ENCODE measurements at places on chromosomes 3 and 15.

DNA sequence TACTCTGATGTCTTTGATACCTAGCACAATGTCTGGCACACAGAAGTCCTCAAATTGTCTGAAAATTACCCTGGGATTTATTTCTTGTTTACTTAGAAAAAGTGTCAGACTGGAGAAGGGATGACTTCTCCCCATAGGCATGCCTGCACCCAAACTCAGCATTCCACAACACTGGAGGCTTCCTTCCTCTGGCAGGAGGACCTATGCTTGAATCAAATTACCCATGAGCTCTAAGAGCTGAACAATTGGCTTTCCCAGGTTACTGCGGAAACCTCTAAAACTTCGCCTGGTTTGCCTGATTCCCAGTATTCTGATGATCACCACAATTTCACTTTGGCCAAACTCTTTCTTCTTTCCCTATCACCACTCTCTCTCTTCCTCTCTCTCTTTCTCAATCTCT lies 217.4 kb downstream of the DIPK2A start:
- DNase-seq: no peak

DNA sequence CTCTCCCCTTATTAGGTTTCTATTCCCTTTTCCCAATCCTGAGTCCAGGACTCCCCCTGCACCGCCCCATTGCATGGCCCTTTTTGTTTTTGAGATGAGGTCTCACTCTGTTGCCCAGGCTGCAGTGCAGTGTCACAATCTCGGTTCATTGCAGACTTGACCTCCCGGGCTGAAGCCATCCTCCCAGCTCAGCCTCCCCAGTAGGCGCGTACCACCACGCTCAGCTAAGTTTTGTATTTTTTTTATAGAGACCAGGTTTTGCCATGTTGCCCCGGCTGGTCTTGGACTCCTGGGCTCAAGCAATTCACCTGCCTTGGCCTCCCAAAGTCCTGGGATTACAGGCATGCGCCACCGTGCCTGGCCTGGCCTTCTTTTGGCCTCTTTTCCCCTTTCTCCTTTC lies 29.3 kb downstream of the PDIA5 start:
- no peak for DNase-seq

DNA sequence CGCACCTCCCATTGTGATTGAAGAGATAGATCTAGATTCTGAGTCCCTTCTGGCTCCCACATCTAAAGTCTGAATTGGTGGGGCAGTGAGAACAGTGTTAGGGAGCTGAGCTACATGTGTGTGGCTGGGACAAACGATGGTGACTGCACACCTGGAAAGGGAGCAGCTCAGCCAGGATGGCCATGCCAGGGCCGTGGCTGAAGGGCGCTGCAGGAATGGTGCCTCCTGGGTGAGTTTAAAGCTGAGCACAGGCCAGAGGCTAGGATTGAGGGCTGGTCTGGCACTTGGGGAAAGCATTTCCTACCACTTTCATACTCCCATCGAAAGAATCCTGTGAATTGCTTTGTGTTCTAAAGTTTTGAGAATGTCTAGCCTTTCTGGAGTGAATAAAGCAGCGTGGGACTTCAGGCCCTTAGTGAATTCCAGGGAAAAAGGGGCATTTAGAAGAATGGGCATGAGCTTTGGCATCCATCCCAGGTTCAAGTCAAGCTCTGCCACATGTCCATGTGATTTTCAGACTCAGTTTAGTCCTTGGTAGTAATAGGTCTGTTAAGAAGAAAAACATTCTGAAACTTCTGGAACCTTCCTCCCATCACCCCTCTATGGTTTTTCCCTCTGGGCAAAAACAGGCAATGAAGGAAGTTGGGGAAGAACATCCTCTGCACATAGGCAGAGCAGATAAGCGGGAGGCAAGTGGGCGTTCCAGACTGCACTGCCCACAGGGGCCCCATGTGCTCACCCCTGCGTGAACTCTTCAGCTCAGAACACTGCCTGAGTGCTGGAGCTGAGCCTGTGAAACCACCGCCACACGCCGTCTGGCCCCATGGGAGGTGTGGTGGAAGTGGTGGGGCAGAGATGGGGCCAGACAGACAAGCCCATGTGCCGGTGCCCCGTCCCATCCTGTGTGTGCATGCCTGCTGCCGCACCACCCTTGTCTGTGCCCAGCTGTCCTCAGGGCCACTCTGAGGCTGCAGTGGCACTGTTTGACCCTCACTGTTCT lies 12.9 kb upstream of the CPNE9 start:
- DNase-seq: no peak

- DNase-seq: no peak
Measured at GRCh38 chr15:45995800-45996199, 361.0 kb downstream of the SQOR start.

- DNase-seq: no peak
Measured at GRCh38 chr3:11248596-11248995, 23.6 kb upstream of the ATG7 start.

- no peak for DNase-seq
Measured at GRCh38 chr3:126024049-126024854, 55.3 kb downstream of the ROPN1B start.

DNA sequence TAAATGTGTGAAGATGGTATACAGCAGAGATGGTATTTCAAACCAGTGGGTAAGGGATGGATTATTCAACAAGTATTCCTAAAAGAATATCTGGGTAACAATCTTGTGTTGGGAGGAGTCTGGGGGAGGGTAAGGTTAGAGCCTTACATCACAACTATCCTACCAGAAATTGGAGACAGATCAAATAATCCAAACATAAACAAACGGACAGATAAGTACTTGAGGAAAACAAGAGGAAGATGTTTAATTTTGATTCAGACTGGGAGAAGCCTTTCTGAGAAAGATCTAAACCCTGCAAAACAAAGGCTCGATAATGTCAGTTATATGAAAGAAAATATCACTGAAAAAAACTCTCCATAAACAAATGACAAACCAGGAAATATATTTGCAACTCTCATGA lies 77.9 kb downstream of the SLC9A9 start:
- no peak for DNase-seq

- no peak for DNase-seq
Measured at GRCh38 chr3:178754852-178755510, 218.7 kb downstream of the KCNMB2 start.

GRCh38 chr15:45021348-45021747 lies 1.6 kb upstream of the SORD start:
- no peak for DNase-seq
